Germinal center (tissue), 1 donor: ENCODE measurements at places on chromosomes 3 and 15.

- no peak for DNase-seq
These were observed 19.1 kb upstream of the TBC1D21 start for GRCh38 chr15:73854265-73854664.

GRCh38 chr3:170746175-170746942 is 123.6 kb downstream of the RPL22L1 start:
- no peak for DNase-seq

DNA sequence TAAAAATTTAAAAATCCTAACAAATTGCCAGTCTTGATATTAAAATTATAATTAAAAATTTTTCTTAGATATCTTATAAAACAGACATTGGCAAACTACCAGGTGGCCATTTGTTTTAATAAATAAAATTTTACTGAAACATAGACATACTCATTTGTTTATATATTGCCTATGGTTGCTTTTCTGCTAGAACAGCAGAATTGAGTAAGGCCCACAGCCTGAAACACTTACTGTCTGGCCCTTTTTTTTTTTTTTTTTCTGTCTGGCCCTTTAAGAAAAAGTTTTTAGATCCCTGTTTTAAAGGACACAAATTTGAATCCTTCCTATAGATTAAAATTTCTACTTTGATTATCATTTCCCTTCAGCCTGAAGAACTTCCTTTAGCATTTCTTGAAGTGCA is 60.5 kb upstream of the CTDSPL2 start:
- no peak for DNase-seq

DNA sequence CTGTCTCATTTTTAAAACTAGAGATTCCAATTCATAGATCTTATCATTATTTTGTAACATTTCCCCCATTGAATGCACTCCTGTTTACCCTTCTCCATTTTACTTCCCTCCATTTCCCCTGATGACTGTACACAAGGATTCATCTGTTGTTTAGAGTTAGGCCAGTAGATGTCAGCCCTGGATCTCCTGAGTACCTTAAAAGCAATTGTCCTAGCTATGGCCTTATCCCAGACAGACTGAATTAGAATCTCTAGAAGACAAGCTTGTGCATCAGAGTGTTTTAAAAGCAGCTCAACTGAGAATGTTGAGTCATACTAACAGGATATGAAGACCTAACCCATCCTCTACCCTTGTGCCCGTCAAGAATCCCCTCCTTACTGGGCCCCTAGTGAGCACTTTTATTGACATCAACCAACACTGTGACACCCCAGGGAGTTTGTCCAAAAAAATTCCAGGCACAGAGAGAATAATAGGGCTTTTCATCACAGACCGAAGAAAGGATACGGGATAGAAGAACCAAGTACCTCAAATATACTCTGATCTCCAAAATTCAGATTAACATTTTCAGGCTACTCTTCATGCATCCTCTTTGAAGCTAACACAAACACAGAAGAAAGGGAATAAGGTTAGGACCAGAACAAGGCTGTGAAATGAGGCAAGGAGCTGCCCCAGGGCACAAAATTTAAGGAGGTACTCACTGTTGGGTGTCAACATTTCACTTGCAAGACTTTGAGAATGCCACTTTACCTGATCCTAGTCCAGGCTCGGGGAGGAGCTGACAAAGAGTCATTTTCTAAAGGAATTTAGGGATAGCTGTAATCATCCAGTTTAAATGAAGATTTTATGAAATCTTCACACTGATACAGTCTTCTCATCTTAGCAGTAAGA is 17.1 kb downstream of the ZBED2 start:
- peak; percentile 47 for DNase-seq

- DNase-seq: no peak
These were observed 37.0 kb upstream of the PIK3R4 start for GRCh38 chr3:130783629-130784028.

GRCh38 chr3:159953325-159954085 is 35.1 kb upstream of the IL12A start:
- no peak for DNase-seq

DNA sequence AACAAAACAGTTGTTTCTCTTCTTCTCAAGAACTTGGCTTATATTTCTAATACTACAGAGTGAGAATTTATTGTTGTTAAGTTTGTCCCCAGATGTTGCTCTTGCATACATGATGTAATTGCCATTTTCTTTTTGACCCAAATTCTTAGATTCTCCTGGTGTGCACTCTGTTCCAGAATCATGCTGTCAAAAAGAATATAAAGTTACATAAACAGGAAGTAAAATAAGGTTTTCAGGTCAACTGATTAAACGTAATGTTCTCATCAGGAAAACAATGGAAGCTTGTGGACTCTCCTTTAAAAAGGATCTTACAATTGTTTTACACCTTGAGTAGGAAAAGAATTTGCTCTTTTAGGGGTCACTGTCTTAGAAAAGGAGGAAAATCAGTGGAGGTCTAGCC is 121.8 kb downstream of the ADAM10 start:
- no peak for DNase-seq

DNA sequence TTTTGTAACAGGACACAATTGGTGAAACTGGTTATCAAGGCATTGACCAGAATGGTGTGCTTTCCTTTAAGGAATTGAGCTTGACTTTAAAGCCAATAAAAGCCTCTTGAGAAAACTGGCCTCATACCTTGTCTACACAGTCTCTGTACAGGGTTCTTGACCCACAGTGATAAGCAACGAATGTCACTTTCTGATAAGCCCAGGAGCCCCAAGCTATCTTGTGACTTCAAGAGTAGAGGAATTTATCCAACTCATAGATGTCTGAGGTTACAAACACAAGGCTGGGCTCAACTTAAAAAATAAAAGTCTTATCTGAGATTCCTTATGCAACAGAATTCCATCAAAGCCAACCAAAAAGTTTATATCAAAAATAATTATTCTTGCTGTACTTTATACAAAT is 212.1 kb downstream of the GBE1 start:
- DNase-seq: no peak

DNA sequence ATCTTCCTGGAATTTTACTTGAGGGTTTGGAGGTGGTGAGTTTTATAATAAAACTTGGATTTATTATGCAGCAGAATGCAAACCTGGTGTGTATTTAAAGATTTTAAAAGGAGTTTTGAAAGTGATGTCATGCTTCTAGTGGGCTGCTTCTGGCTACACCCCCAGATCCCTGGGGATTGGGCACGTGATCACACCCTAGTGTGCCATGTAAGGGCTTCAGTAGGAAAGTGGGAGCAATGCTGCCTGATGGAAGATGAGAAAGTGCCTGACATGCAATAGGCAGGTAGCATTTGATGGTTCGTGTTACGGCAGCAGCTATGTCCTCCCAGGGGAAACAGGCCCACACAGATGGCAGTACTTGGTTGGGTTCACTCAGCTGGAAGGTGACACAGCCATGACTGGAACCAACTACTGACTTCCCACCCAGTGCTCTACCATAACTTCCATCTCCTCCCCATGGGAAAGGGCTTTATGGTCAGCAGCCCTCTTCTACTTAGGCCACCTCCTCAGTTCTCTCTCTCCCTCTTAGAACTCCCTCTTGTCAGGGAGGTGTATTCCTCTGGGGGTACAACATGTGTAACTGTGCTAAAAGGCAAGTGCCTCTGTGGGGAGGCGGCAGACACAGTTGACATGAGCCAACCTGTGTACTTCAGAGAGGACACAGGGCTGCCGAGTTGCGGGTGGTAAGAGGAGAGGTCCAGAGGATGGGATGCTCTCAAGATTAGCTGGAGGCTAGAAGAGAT is 5.6 kb downstream of the ITPKA start:
- DNase-seq: peak; percentile 54

GRCh38 chr3:115551016-115551415 is 72.3 kb upstream of the GAP43 start:
- DNase-seq: no peak

DNA sequence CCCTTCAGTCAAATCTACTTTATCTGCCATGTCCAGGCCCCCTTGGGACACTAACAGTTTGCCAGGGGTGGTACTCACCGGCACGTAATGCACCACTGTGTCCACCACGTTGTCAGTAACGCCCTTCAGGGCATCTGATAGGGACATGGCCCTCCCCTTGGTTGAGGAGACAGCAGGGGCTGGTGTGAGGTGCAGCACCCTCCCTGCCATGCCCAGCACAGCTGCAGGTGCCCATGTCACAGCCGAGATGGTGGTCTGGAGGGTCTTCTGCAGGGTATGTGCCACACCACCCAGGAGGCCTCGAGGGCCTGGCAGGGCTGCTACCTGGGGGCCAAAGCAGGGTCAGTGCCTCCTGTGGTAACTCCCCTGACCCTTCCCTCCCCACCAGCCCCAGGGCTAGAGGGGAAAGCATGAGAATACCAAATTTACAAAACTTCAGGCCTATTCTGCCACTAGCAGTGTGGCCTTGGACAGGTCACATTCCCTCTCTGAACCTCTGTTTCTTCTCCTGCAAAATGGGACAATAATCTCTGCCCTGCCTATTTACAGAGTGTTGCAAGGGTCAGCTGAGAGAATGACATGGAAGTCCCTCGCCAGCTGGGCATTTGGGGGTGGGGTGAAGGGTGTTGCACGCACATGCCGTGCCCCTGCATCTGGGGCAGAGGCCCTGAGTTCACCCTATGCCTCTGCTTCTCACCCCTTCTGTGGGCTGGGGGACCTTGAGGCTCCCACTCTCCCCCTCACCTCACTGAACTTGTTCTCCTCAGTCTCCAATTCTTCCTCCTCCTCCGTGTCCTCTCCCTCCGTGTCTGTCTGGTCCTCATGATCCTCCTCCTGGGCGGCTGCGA is 11.8 kb upstream of the KIF7 start:
- no peak for DNase-seq

DNA sequence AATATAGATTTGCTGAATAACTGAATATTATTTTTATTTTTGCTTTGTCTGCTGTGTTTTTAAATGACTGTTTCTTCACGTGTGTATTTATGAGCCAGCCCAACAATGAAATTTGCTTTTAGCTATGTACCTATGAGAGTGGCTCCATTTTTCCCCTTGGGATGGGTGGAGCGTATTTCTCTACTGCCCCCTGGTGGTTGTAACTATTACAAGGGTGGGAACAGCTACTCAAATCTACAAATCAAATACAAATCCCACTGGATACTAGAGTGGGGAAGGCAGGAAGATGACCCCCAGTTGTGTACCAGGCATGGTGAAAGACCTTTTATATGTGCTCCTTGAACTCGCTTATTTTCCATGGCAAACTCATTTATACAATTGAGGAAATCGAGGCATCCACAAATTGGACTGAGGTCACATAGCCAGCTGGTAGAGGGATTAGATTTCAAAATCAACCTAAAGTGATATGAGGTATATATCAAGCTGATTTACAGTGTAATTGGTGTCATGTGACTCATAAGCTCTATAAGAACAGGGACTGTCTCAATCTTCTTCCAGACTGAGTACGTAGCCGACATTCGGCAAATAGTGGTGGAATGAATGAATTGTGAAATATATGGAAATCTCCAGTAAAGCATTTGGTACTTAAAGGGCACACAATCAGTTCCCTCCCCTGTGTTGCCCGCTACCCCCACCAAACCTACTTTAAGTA is 69.5 kb upstream of the VEPH1 start:
- peak; percentile 29 for DNase-seq

GRCh38 chr3:150725548-150725947 is 21.8 kb upstream of the ERICH6 start:
- DNase-seq: no peak
